ENCODE measurements at places on chromosomes 5 and 9.

DNA sequence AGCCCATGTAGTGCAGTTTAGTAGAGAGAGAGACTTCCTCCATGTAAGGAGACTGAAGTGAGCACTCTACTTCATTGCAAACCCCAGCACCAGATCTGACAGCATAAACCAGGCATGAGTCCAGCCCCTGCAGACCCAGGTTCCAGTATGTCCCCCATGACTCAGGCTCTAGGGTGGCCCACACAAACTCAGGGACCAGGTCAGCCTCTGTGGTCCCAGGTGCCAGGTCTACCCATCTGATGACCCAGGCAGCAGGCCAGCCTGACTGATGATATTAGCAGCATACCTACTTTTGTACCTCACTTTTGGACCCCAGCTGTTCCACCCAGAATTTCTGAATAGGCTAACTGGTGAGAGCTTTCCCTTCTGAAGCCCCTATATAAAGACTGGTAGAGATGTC is 647.8 kb downstream of the ANXA1 start:
- H3K4me1 ChIP-seq, result no peaks in the 10 kb centered on the region
- no peaks in the 10 kb centered on the region for H3K36me3 ChIP-seq
- no peak overlapping the region for H3K27ac ChIP-seq

GRCh38 chr5:179840766-179841165 is 17.9 kb downstream of the MRNIP start:
- peaks cover 36% of the 10 kb centered on the region for H3K36me3 ChIP-seq
- H3K27ac ChIP-seq, result no peak overlapping the region
- H3K27me3 ChIP-seq, result no peaks in the 10 kb centered on the region

- H3K4me3 ChIP-seq, result no peak overlapping the region
- no peaks in the 10 kb centered on the region for H3K27me3 ChIP-seq
- no peak for DNase-seq
- no peaks in the 10 kb centered on the region for H3K4me1 ChIP-seq
- H3K27ac ChIP-seq, result no peak overlapping the region
- no peaks in the 10 kb centered on the region for H3K36me3 ChIP-seq
Measured at GRCh38 chr5:142087920-142088679, 20.5 kb upstream of the NDFIP1 start.

DNA sequence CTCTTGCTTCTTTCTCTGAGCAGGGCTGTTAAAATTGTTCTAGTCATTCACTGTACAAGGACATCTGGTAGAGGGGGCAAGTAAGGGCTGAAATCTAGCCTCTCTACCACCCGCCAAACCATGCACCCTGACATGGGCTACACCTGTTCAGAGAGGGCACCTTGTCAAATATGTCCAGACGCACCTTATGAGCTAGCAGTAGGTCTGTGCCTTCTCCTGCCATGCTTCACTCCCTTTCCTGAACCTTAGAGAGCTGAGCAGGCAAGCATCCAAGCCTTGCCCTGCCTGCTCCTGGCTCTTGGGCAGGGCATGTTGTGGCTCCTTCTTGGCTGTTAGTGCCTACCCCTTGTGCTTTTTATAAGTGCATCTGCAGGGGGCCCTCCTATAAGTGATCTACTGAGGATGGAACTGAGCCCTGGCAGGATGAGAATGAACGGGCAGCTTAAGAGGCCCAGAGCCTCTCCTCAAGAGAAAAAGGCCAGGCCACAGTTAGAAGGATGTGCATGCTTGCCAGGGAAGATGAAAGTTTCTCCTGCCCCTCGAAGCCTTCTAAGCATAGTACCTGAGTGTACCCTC is 3.8 kb upstream of the NEUROG1 start:
- DNase-seq, result no peak
- H3K4me1 ChIP-seq, result peaks cover 16% of the 10 kb centered on the region
- H3K27me3 ChIP-seq, result peaks cover 86% of the 10 kb centered on the region
- no peaks in the 10 kb centered on the region for H3K36me3 ChIP-seq

DNA sequence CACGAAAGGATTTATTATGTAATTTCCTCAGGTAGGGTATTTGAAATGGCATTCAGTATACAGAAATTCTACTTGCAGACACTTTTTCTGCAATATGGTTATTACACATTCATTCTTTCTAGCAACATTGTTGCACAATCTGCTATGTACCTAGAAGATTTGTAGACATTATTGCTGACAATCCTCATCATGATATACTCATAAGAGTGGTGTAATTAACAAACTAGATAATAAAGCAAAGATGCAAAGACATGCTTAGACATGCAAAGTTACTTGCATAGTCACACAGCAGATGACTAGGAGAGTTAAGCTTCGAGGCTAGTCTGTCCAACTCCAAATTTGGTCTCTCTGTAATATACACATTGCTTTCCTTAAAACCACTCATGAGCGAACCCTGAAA is 317.1 kb downstream of the ASTN2 start:
- no peaks in the 10 kb centered on the region for H3K36me3 ChIP-seq
- no peak overlapping the region for H3K27ac ChIP-seq
- no peaks in the 10 kb centered on the region for H3K4me1 ChIP-seq
- no peak for DNase-seq
- no peaks in the 10 kb centered on the region for H3K27me3 ChIP-seq

DNA sequence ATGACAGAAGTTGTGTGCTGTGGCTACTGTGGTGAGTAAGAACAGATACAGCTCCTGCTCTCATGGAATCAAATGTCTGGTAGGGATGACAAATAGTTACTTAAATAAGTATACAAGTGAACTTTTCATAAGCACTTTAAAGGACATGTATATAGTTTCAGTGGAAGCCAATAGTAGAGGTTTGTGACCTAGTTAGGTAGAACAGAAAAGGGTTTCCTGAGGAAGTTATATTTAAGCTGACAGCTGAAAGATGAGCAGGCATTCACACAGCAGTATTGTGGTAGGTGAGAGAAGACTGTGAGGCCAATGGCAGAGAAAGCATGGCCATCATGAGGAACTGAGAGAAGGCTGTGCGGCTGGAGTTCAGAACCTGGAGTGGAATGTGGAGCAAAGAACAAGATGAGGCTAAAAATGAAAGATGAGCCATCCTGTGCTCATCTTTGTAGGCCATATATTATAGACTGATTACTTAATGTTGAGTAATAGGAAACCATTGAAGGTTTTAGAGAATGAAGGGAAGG is 15.4 kb downstream of the FAM174A start:
- H3K27me3 ChIP-seq, result no peaks in the 10 kb centered on the region
- H3K4me3 ChIP-seq, result no peak overlapping the region
- no peak for DNase-seq
- no peaks in the 10 kb centered on the region for H3K4me1 ChIP-seq
- no peak overlapping the region for H3K27ac ChIP-seq
- peaks cover 5% of the 10 kb centered on the region for H3K36me3 ChIP-seq

DNA sequence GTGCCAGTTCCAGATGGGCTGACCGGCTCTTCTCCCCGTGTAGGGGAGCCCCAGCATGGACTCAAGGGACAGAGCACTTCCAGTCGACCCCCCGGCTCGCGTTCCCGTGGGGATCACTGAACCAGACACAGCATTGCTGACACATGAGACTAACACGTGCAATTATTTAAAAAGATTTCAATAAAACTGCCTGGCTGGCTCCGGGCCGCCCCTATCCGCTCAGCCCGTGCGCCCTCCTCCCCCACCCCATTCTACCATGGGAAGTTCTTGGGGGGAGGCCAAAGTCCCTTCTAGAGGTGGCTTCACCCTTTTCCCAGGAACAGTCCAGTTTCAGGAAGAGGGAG is 4.7 kb downstream of the TESK1 start:
- peaks cover 23% of the 10 kb centered on the region for H3K36me3 ChIP-seq
- no peaks in the 10 kb centered on the region for H3K27me3 ChIP-seq
- DNase-seq, result no peak
- no peak overlapping the region for H3K4me3 ChIP-seq
- H3K27ac ChIP-seq, result no peak overlapping the region
- H3K4me1 ChIP-seq, result peaks cover 10% of the 10 kb centered on the region

All from lung (tissue), 17 donors.